ENCODE measurements at places on chromosomes 2 and 18. TPM values are rescaled to one million over a fixed set of nuclear protein-coding genes. Genes with fewer than 3 reads are reported as not detected.

GRCh38 chr2:26988058-26988860 lies 17.8 kb downstream of the MAPRE3 start:
- DNase-seq = peak; percentile 88

- no peak for DNase-seq
Observed at GRCh38 chr2:175206866-175207265, 25.4 kb upstream of the ATP5MC3 start.

DNA sequence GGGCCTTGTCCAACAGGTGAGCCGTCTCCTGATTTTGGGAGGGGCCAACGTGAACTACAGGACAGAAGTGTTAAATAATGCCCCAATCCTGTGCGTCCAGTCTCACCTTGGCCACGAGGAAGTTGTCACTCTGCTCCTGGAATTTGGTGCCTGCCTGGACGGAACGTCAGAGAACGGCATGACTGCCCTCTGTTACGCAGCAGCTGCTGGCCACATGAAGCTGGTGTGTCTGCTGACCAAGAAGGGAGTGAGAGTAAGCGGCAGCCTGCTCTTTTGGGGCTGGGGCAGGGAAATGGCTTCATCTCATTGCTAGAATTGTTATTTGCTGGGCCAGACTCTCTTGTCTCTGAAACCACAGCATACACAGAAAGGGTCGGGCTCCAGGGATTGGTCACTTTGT lies 92.3 kb downstream of the WDSUB1 start:
- no peak for DNase-seq

DNA sequence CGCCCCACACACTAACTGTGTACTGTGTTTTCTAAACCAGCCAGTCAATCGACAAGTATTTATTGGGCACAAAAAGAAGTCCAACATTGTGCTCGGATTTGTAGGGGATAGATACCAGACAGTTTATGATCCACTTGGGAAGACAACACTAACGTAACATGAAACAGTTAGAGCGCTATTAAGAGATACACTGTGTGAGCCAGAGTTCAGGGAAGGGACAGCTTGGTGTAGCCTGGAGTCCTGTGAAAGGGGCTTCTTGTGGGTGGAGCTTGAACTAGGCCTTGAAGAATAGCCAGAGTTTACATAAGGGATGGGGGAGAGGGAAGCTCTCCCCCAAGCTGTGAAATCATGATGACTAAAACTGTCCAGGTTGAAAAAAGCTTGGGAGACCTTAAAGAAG lies 176.4 kb upstream of the TCF4 start:
- DNase-seq = no peak

CYP26B1 gene
- 0.27 TPM for total RNA-seq

All from HFFc6 (cell line).